A549 treated with ZK216348 at 1 μM for 4 hours (cell line): ENCODE measurements at places on chromosomes 2 and 18. TPM values are rescaled to one million over a fixed set of nuclear protein-coding genes. Genes with fewer than 3 reads are reported as not detected.

The PLCL1 gene
- not detected in 5 replicates for total RNA-seq

The ID2 gene
- 76.4 to 134 TPM (median 92.1 TPM) in 5 replicates for total RNA-seq

The SCN1A gene
- total RNA-seq: not detected in 5 replicates

The CDCA7 gene
- total RNA-seq: 32.3 to 49.4 TPM (median 45.8 TPM) in 5 replicates

The PTPN4 gene
- 12.6 to 23.4 TPM (median 17.2 TPM) in 5 replicates for total RNA-seq
